ENCODE measurements at places on chromosomes 1 and 21.

DNA sequence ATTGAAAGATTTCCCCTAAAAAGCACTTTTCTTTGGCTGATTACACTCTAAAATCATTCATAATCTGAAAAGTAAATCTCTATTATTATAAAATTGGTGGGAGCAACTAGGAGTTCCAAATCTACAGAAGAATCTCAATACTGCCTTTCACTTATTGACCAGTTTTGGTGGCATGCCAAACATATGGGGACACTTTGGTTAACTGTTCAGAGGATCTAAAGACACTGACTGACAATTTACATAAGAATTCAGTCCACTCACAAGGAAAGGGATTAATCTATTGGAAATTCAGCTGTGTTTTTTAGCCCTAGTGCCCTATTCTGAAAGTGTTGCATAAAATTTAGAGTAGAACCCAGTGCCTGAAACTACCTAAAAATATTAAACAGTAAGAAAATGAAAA, 113.6 kb downstream of the LRRC40 start:
- DNase-seq: no peak

GRCh38 chr1:169184812-169185211, 78.3 kb downstream of the ATP1B1 start:
- no peak for DNase-seq

DNA sequence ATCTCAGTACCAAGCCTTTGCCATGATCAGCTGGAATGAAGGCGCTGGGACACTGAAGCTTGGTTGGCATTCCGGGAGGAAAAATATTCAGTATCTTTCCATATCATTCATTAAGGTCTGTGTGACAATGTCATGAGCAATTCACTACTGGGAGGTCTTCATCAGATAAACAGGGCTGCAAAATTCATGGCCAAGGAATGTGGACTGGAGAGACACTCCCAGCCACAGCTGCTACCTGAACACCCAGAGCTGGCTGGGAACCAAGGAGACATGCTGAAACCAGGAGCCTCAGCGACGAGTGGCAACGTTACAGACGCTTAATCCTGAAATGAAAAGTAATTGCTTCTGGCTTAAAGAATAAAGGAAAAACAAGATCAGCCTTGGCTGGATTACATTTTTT, 30.6 kb upstream of the DDAH1 start:
- DNase-seq: no peak

- no peak for DNase-seq
Measured at GRCh38 chr1:30488324-30488913, 235.0 kb downstream of the MATN1 start.

DNA sequence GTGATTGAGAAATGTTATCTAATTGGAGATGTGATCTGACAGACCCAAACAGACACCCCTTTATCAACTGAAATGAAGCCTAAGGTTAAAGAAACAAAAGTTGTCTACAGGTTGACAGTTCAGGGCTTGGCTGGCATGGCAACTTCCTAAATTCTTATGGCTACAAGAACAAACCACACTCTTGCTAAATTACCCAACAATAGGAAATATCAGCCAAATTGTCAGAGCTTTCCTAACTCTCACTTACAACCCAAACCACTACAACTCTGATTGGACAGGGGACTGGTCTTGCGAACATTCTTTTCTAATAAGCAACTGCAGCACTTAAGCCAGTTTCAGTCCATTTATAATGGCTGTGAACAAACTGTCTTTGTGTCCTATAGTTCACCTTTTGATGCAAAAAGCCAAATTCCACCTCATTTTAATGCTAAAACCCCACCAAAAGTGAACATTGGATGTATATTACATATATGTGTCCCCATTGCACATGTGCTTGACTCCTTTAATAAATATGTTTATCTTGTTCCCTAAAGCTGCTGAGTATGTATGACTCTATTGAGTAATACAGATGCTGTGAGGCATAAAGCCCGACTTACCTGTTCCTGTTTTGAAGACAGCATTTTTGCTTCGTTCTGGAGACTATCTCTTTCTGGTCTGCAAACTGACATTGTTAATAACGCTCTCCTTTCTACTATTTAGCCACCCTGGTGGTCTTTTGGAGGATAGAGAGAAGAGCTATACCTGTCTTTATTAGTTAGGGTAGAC, 101.3 kb upstream of the HMCN1 start:
- DNase-seq: no peak

GRCh38 chr1:205775717-205776056, 405 bp upstream of the RAB29 start:
- no peak for DNase-seq

DNA sequence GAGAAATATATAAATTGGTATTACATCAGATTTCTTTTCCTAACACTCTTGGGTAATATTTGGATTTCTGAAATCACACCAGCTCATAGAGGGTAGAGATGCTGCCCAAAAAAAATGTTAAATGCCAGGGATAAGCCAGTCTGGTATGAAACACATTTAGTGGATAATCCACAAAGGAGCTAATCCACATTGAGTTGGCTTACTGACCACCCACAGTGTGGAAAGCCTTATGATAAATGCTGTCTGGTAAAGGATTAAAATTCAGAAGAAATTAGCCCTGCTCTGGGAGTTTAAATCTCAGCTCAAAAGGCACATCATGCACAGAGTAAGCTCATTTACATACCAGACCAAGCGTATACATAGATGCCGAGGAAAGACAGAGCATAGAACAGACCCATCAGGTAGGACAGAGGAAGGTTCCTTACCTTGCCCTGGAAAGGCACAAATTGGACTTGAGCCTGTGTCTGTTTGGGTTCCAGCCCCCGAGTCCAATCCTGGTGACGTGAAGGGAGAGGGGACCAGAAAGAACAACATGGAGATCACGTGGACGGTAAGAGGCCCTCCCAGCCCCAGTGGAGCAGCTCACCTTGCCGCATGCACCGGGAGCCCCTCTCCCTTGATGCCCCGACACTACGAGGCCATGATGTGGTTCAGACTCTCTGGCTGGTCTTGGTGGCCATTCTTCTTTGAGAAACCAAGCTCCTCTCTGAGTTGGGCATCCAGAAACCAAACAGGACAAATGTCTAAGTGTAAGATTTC, 62.9 kb upstream of the CNTN2 start:
- no peak for DNase-seq

DNA sequence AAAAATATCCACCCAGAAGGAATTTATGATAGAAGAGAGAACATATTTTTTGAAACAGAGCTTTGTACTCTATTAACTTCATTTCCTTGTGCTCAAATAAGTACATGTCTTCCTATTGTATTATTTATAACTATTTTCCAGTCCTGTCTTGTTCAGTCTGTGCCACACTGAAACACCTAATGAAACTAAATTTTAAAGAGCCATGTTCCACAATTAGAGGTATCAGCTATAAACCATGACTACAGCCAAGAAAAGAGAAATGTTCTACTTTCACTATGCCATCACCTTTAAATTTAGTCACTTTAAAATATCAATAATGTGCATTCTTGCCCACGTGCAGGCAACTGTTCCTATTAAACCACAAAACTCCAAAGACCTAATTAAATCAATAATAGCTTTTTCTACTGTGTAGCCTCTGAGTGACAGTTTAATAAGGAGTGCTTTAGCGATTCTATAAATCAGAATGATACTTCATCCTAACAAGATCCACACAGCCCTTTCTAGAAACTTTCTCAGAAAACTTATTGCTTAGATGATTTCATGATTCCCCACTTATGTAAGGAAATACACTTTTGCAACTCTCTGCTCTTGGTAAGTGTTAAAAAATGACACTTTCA, 404.9 kb upstream of the CHRM3 start:
- no peak for DNase-seq

DNA sequence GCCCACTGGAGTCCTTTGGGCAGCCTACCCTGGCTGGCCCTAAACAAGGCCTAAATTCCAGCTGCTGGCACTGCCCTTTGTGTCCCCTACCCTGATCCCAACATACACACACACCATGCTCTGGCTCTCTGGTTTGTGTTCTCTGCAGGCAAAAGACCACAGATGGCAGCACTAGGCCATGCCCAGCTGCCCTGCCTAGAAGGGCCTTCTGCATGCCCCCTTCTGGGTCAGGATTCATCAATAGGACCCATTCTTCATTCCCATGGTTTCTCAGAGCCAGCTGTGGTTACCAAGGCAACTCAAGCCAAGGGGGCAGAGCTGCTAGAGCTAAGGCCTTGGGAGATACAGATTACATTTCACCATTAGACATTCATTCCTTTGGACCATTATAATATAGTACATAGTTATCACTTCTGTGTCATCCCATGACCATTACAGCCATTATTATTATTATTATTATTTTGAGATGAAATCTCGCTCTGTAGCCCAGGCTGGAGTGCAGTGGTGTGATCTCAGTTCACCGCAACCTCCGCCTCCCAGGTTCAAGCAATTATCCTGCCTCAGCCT, 17.5 kb downstream of the ASAP3 start:
- DNase-seq: no peak

- DNase-seq: peak; percentile 20
Measured at GRCh38 chr1:42146626-42147320, 6.4 kb upstream of the GUCA2B start.

DNA sequence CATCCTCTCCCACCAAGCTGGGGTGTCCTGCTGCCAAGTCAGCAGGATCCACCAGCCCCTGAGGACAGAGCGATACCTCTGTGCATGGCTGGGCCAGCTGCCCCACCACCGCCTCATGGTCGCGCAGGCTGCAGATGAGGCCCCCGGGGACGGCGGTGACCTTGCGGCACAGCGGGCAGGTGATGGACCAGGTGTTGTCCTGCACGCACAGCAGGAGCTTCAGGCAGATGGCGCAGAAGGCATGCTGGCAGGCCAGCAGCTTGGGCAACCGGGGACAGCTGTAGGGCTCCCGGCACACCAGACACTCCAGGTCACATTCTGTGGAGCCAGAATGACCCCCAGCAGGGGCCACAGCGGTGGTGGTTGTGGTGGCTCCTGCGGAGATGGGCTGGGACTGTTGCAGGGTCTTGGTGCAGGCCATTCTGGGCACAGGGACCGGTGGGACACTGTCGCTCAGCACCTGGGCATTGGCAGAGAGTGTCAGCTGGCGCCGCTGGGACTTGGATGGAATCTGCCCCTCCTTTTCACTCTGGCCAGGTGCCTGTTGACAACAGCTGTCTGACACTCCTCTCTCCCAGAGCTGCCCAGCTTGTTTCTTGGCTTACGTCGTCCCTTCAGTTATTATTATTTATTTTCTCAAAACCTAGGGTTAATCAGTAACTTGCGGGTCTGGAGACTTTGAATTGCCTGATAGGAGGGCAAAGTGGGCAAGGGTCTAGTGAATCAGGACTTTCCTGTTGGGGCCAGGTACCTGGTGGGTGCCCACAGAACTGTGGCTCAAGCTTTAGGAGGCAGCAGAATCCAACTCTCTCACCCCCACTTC, at the start of gene RNF186:
Gene RNF186, minus strand, starts transcription at position 603 of the 823 bp plus-strand sequence. Its CDS starts 182 bp downstream, at position 421.
- DNase-seq: peak; percentile 5

DNA sequence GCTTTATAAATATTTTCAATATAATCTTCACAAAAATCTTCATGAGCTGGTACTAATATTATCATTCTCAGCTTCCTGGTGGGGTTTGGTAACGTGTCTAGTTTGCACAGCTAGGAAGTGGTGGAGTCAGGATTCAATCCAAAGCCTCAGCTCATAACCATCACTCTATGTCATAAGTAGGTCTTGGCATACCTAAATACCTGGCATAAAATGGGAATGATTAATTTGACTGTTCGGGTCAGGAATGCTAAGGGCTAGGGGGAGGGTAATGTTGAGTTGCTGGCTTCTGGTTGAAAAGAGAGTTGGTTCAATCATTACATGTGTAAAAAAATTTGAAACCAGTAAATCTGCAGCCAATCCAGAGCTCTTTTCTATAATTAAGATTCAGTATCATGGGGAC, 5.6 kb upstream of the SAMSN1 start:
- no peak for DNase-seq

- no peak for DNase-seq
Measured at GRCh38 chr21:33234635-33235520, 5.1 kb downstream of the IFNAR2 start.

DNA sequence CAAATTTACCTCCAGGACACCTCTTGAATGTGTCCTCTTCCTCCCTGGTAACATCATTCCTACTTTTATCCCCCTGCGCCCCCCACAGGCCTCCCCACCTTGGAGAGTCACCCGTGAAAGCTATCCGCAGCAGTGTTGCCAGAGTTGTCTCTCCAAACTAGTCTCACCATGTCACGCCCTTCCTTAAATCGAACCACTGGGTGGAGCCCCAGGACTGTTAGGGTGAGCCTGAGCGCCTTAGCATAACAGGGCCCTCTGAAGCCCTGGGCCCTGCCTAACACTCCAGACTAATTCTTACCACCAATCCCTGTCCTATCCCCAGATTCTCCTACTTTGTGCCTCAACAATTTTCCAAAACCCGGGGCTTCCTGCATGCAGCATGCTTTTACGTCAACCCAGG, 35.0 kb downstream of the HSD3B2 start:
- DNase-seq: no peak

DNA sequence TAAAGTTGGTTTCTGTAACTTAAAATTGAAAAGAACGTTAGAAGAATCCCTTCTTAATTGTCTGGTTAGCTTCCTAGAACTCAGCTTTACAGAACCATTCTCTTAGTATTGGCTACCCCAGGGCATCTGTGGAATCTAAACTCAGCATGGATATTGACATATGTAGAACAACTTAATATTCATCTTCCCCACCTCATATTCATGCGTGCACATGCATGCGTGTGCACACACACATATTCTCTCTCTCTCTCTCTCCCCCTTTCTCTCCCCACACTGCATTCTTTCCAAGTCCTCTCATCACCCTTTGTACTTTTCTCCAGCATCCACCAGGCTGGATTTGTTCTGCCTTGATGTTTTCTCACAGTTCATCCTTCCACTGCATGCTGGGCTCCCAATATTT, 13.4 kb downstream of the PIGM start:
- no peak for DNase-seq

DNA sequence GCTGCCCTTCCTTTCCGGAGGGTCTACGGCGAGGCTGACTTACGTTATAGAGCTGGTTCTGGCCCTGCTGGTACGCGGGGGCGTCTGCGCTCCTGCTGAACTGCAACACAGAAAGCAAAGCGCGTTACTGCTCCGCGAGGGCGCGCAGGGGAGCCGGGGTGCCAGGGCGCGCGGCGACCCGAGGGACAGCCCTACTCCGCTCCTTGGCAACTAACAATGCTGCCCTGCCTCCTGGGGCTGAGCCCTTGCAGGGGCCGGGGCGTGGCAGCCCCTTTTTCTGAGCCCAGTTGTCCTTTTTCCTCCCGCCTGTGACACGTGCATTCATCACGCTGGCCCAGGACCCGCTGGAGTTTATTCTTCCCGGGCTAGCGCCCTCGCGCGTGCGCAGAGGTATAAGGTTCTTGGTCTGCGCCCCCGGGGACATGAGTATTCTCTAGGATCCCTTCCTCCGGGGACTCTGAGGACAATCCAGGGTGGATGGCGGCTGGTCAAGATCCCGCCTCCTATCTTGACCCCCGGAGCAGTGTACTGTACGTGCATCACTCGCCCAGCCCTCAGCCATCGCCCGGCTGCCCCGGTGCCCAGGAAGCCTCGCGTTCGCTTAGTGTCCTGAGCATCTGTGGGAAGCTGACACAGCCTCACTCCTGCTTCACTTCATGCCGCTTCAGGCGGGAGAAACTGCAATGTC, 78.9 kb downstream of the CD247 start:
- peak; percentile 9 for DNase-seq

DNA sequence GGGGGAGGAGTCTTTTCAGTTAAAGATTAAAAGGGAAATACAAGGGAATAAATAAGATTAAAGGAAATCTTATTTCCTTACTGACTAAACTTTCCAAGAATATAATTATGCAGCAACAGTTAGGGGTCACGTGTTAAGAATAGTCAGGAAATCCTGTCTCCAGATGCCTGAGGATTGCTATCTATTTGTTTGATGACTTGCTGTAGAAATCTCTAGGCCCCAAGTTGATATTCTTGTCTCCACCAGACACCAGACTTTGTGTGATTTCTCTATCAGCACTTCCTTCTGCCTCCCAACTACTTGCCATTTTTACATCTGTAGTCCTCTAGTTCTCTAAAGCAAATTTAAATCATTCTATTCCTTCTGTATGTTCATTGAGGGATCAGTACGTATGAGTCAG, 77.5 kb downstream of the RPAP2 start:
- DNase-seq: no peak

Measured in NCI-H1417 treated with DMSO at 0.1 percent for 48 hours (cell line).